Astrocyte of the spinal cord (primary cell): ENCODE measurements at places on chromosomes 7 and 10.

- DNase-seq = no peak
These were observed 222.7 kb downstream of the CACNB2 start for GRCh38 chr10:18362892-18363291.

DNA sequence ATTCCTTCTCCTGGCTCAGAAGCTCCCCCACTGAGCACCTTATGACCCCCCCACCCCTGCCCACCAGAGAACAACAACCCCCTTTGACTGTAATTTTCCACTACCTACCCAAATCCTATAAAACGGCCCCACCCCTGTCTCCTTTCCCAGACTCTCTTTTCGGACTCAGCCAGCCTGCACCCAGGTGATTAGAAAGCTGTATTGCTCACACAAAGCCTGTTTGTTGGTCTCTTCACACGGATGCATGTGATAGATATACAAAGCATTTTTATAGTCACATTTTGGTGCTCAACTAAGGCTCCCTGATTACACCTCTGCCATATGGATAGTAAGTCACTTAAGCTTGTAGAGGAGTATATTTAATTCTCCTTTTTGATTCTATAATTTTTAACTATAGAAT lies 985.8 kb downstream of the REEP3 start:
- no peak for DNase-seq

- DNase-seq = peak; percentile 58
These were observed 653 bp upstream of the ADRB1 start for GRCh38 chr10:114042895-114043531.

- no peak for DNase-seq
These were observed 18.9 kb upstream of the ZNF138 start for GRCh38 chr7:64775289-64775688.

GRCh38 chr7:22884911-22885788 lies 62.5 kb upstream of the TOMM7 start:
- no peak for DNase-seq

- DNase-seq = no peak
These were observed 175.2 kb downstream of the NSUN6 start for GRCh38 chr10:18476076-18476647.

GRCh38 chr10:3455385-3456334 lies 283.1 kb upstream of the PITRM1 start:
- DNase-seq = peak; percentile 60

- DNase-seq = no peak
These were observed 4.7 kb downstream of the MICALL2 start for GRCh38 chr7:1454542-1454941.

- DNase-seq = peak; percentile 58
These were observed 40.0 kb upstream of the GRB10 start for GRCh38 chr7:50822706-50823105.

DNA sequence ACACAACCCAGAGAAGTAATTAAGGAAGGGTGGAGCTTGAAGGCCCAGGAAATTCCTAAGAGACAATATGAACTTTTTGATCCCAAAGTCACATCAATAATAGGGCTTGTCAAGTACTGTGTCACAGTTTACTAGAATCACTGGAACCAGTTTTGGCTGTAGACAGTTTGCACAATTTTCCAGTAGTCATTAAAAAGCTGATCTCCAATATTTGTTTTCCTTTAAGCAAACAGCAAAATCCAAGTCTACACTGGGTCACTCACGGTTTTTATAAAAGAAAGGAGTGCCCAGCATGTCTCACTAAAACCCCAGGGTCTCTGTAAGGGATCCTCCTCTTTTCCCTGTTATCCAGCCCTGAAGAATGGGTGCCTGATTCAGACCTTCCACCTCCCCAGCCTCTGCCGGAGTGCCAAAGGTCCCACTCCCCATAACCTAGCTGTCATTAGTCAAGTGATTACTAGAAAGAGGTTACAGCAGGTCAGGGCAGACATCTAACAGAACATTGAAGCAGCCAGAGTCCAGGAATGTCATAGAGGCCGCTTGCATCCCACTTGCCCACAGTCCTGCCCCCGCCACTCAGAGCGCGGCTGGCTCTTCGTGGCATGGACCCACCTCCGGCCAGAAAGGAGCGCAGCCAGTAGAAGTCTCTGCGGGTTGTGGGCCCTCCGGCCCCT lies 552 bp downstream of the SLC25A16 start:
- DNase-seq = no peak

- no peak for DNase-seq
These were observed 336.8 kb downstream of the ARL4A start for GRCh38 chr7:13024121-13024674.

DNA sequence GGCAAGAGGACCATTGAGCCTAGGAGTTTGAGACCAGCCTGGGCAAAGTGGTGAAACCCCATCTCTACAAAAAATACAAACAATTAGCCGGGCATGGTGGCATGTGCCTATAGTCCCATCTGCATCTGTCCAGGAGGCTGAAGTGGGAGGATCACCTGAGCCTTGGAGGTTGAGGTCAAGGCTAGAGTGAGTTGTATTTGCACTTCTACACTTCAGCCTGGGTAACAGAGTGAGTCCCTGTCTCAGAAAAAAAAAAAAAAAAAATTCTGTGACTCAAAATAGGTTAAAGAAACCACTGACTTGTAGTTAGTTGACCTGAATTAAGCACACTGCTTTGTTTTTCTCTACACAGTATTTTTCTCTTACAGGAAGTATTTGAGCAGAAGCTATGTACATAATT lies 74.4 kb downstream of the METTL2B start:
- no peak for DNase-seq

- DNase-seq = no peak
These were observed 104.6 kb downstream of the NRP1 start for GRCh38 chr10:33229949-33230267.

- DNase-seq = peak; percentile 38
These were observed 12.2 kb upstream of the REPIN1 start for GRCh38 chr7:150356265-150356897.

GRCh38 chr7:69277366-69277765 lies 320.9 kb upstream of the AUTS2 start:
- no peak for DNase-seq

DNA sequence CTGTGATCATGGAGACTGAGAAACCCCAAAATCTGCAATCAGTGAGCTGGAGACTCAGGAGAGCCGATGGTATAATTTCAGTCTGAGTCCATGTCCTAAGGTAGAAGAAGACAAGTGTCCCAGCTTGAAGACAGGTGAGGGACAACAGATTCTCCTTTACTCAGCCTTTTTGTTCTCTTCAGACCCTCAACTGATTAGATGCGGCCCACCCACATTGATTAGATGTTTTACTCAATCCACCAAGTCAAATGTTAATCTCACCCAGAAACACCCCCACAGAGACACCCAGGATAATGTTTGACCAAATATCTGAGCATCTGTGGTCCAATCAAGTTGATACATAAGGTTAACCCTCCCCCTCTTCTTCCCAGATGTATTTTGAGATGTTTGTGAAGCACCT lies 131.2 kb downstream of the PFKFB3 start:
- no peak for DNase-seq

DNA sequence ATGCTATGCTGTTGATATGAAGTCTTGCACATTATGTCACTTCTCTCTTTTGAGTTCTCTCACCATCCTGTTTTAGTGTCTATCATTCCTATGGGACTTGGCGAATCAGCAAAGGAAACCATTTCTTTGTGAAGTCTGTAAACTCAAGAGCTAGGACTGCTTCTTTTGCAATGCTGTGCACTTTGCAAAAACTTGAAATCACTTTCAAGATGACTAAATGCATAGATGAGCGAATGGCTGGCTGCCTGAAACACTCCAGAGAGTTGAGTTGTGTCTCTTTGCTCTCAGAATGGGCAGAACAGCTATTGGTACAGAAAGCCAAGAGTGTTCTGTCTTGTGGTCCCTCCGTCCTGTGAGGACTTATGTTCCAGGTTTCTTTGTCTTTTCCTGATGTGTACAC lies 18.3 kb upstream of the ELMO1 start:
- DNase-seq = no peak

DNA sequence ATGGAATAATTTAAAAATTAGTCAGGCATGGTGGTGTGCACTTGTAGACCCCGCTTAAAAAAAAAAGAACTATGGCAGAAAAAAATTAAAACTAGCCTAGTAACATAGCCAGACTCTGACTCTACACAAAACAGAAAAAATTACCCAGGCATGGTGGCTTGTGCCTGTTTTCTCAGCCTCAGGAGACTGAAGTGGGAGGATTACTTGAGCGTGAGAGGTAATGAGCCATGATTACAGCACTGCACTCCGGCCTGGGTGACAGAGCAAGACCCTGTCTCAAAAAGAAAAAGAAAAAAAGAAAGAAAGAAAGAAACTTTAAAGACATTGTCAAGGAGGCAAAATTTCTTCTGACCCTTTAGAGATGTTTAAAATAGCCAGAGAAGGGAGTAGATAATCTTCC lies 109.0 kb upstream of the TMEM106B start:
- DNase-seq = no peak

DNA sequence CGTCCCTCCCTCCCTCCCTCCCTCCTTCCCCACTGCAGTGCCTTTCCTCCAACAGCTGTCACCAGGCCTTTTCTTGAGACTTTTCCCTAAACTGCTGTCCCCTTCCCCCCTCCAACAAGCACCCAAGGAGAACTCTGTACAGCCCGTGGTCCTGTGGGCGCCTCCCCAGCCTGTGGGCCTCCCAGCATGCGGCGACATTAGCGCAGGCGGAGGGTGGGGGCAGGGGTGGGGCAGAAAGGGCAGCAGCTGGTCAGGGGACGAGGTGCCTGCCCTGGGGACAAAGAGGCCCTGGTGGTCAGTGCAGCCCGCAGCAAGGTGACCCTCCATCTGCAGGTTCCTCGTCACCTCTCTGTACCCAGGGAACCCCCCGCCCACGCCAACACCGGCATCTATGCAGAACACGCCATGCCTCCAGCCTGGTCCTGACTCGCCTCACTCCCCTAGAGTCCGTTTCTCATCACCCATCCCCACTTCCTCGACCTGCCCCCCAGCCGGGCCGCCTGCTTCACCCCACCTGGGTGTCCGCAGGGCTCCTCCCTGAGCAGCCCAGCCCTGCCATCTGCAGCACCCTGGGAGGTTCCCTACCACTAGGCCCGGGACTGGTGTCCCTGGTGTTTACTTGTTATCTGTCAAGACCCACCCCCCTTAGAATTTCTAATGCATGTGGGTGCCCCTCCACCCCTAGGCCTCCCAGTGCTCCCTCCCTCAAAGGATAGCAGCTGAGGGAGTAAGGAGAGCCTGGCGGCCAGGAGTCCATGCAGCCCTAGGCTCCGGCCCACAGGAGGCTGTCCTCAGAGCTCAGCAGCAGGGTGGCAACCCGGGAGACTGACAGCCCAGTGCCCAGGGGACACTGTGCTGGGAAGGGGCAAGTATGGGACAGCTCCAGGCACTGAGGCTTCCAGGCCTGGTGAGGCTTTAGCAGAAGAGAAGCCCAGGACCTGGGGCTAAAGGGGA lies 147.8 kb downstream of the ARHGAP22 start:
- DNase-seq = no peak

- peak; percentile 78 for DNase-seq
These were observed 5.2 kb upstream of the CAMK2G start for GRCh38 chr10:73879296-73880173.

- no peak for DNase-seq
These were observed 13.2 kb downstream of the SHOC2 start for GRCh38 chr10:110932505-110933180.

GRCh38 chr10:72026278-72027111 lies 61.9 kb downstream of the SPOCK2 start:
- DNase-seq = peak; percentile 50

GRCh38 chr10:113427236-113427735 lies 125.6 kb upstream of the HABP2 start:
- DNase-seq = no peak

DNA sequence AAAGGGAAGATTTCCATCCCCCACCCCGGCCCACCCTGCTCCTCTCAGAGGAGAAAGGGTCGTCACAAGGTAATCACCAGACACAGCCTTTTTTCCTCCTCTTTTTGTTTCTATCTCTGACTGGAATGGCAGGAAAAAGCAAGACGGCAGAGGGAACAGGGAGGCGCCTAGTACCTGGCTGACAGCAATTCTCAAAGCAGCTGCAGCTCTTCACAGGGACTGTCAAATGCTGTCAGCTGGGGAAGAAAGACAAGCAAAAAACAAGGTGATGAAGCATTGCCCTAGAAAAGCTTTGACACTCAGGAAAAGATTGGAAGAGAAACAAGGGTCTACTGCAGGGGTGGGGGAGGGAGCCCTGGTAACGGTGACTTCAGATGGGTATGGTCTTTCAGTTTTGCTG lies 52.7 kb downstream of the GNA12 start:
- no peak for DNase-seq

- DNase-seq = no peak
These were observed 1.8 kb downstream of the EBF3 start for GRCh38 chr10:129962031-129962871.

GRCh38 chr10:119758448-119759195 lies 32.8 kb downstream of the INPP5F start:
- DNase-seq = no peak

- DNase-seq = no peak
These were observed at the start of gene AOAH for GRCh38 chr7:36723951-36724664. TSS of gene AOAH (minus strand) at chr7:36724494. CDS start at chr7:36724148, 346 bp downstream.

- peak; percentile 63 for DNase-seq
These were observed 22.5 kb upstream of the CHRM2 start for GRCh38 chr7:136845899-136846465.

DNA sequence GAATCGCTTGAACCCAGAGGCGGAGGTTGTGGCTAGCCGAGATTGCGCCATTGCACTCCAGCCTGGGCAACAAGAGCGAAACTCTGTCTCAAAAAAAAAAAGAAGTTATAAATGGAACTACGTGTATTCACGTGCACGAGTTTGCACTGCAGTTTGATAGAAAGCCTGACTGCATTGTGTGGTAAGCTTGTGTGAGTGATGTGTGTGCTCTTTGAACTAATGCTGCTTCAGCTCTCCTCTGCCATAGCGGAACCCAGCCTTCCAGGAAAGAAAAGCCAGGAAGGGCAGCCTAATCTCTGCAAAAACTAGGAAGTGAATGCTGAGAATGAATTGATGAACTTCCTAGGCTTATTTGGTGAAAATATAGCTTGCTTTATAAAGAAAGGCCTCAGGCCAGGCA lies 15.6 kb upstream of the MKRN1 start:
- no peak for DNase-seq

DNA sequence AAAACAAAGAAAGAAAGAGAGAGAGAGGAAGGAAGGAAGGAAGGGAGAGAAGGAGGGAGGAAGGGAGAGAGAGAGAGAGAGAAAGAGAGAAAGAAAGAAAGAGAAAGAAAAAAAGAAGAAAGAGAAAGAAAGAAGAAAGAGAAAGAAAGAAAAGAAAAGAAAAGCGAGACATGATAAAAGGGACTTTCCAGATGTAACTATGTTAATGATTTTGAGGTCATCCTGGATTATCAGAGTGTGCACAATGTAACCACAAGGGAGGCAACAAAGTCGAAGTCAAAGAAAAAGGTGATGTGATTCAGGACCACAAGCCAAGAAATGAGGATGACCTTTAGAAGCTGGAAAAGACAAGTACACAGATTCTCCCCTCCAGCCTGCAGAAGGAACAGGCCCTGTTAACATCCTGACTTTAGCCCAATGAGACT lies 48.9 kb upstream of the PAX2 start:
- no peak for DNase-seq
